ENCODE measurements at places on chromosomes 3 and 15.

DNA sequence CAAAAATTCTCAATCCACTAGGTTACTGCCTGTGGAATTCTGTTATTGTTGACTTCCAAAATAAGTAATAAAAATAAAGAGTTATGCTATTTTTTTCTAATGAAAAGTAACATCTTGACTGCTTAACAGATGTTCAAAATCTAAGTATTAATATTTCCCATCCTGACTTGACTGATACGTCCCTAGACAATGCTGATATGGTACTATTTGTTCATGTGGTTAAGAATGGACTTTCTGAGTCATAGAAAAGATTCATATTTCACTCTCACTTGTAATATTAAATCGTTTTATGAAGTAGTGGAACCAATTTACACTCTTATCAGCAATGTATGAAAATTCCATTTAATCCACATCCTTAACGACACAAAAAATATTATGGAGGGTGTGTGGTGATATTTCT, 104.8 kb upstream of the PLSCR5 start:
- DNase-seq, result no peak

- no peak for DNase-seq
Observed at GRCh38 chr3:121735047-121735696, 14.4 kb downstream of the GOLGB1 start.

GRCh38 chr3:169969174-169970095, 2.8 kb downstream of the SEC62 start:
- no peak for DNase-seq

DNA sequence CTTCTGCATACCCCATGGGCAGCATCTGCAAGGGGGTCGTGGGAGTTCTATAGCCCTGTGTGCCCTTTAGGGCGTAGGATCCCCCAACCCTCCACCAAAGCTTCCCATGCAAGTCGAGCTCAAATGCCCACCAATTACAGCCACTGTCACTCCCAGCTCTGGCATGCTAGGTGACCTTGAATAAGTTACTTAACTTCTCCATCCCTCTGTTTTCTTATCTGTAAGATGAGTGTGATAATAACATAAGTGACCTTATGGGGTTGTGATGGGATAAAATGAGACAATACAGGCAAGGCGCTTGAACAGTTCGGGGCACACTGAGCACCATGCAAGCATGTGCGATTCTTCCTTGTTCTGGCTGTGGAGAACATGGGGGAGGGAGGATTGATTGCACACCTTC, 74.8 kb upstream of the POMGNT2 start:
- DNase-seq, result no peak

DNA sequence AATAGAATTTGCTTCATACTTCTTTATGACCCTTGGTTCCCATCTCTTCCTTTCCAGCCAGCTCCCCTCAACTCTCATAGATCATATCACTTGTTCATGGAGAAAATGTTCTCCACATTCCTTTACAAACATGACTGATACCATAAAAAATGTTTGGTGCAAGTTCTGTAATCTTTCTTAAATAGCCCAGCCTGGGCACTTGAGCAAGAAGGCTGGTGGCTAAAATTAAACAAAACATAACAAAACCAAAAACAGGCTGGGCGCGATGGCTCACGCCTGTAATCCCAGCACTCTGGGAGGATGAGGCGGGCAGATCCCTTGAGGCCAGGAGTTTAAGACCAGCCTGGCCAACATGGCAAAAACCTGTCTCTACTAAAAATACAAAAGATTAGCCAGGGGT, 8.9 kb upstream of the POLR2M start:
- peak; percentile 22 for DNase-seq

- no peak for DNase-seq
Observed at GRCh38 chr15:83733691-83734090, 79.8 kb downstream of the ADAMTSL3 start.

Data from AG08395 (cell line).